ENCODE measurements at places on chromosomes 5 and 9.
A peak's percentile ranks its signal among the peaks of the same experiment; 100 is the strongest.

DNA sequence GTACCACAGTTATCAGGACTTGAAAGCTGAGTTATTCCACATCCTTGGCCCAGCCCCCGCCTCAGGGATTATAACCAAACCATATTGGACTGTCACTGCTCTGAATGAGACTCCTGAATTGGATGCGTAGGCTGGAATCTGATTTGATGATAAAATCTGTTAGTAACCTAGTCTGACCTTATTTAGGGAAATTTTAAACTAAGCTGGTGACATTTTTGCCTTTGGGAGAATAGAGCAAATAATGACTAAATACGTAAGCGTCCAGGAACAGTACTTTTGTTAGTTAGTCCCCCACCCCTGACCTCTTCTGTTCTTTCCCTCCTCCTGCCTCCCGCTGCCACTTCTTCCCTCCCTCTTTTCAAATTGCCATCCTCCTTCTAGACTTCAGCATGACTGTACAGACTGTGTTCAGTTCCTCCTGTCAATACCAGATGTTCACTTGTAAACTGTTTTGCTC is 92.6 kb downstream of the TLE4 start:
- DNase-seq, result no peak

- DNase-seq, result no peak
These were observed 323.7 kb downstream of the NPR3 start for GRCh38 chr5:33034777-33035176.

DNA sequence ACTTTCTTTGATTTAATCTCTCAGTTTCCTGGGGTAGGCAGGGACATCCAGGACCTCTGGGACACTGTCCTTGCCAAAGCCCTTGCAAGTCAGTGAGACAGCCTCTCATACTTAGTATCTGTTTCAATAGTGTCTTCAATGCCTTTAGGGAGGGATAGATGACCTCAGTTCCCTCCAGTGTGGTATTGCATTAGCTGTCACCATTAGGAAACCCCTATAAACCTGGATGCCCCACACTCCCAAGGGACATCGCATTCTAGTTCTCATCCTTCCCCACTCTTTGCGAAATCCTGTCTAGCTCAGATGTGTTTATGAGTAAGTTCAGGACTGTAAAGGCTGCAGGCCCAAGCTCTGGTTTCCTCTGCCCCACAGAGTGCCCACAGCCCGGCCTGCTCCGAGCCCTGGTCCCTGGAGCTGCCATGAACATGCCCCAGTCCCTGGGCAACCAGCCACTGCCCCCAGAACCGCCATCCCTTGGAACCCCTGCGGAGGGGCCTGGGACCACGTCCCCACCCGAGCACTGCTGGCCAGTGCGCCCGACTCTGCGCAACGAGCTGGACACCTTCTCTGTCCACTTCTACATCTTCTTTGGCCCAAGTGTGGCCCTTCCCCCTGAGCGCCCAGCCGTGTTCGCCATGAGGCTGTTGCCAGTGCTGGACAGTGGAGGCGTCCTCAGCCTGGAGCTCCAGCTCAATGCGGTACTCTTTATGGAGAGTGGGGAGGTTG is 13.2 kb downstream of the TMEM8B start:
- DNase-seq, result no peak

DNA sequence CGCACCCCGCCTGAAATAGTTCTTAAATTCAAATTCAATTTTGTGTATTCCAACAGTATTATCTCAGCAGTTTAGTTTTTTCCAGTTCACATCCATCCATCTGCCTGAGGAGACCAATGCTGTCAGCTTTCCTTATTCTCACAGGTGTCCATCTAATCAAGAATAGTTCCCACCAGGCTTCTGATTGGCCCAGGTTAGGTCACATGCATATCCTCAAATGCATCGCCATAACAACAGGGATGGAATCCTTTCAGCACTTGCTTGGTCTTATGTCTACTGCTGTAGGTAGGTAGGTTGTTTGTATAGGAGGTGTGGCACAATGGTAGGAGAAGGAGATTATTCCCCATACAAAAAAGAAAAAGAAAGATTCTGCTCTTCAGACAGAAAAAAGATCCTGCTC is 91.2 kb downstream of the UBE2R2 start:
- no peak for DNase-seq

GRCh38 chr5:135221696-135222095 is 177.3 kb downstream of the MACROH2A1 start:
- no peak for DNase-seq

- no peak for DNase-seq
These were observed 30.8 kb downstream of the FGF10 start for GRCh38 chr5:44358421-44358820.

DNA sequence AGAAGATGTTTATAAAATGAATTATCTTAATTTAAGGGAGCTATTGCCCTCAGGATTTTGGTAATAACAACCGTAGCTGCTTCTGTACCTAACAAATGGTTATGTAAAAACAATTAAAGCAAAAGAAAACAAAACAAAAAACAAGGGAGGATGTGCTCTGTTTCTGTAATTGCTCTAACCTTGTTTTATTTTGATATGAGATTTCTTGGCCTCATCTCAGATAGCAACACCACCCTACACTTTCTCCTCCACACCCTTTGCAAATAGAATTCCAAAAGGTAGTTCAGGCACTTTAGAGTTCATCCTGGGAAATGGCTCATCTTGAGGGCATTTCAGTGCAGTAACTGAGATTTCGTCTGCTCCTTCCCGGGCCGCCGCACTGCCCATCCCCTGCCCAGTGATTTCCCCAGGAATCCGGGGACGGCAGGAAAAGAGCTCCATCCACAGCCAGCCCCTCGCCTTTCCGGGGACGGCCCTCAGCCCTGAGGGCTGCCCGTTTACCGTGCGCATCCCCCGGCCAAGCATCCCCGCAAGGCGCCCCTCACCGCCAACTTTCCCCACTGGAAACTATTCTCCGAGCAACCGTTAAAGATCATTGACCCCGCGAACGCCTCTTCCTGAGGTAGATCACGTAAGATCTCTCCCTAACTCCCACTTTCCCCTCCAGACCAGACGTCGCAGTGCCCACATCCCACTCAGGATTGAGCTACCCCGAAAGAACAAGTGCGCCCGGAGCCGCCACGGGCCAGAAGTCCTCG is 1.2 kb downstream of the FNBP1 start:
- no peak for DNase-seq

DNA sequence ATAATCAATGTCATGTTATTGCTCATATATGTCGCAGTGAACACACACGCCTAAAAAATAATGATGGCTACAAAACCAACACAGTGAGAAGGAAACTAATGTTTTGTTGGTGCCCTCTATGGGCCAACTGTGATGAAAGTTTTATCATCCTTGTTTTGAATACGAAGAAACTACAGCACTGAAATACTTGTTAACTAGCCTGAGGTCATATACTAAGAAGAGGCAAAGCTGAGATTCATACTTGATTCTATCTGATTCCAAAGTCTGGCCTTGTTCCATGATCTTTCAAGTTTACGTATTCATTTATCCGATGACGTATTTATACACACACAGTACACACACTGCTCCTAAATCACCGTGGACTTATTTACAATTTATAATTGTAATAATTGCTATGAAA is 16.1 kb upstream of the DRD1 start:
- no peak for DNase-seq

GRCh38 chr9:127961613-127962155 is 19.1 kb downstream of the EEIG1 start:
- no peak for DNase-seq

- DNase-seq, result no peak
These were observed 17.3 kb downstream of the USP20 start for GRCh38 chr9:129852579-129852978.

GRCh38 chr5:65821966-65822365 is 100.0 kb downstream of the NLN start:
- DNase-seq, result no peak

- DNase-seq, result no peak
These were observed 76.3 kb upstream of the IQGAP2 start for GRCh38 chr5:76326577-76327302.

DNA sequence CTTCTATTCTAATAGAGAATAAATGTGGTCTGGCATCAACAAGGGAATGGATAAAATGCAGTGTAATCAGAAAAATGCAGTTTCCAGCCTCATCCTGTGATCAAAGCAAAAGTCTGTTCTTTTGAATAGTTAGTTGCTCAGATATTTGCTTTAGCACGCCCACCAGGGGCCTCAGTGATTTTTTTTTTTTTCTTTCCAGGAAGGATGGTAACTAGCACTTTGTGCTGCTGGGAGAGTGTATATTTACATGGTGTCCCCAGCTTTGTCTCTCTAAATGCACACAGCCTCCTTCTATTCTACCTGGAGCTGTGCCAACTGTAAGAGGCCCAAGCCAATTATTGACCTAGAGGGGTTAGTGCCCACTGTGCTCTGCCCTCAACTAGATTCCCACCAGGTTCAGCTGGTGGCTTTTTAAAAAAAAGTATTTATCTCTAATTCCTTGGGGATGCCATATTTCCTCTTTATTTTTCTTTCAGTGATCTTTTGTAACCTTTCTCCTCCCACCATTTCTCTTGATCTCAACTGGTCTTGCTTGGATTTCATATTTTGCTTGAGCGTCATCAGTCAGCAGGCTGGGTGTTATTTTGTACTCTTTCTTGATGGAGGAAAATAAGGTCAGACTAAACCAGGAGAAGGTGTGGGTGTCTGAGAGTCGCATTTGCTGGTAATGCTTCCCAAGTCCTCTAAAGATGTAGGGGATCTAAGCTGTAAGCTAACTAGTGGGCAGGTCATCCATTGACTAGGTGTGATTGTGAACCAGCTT is 193.0 kb upstream of the C9orf72 start:
- no peak for DNase-seq

GRCh38 chr5:149278451-149279210 is 7.0 kb downstream of the AFAP1L1 start:
- no peak for DNase-seq

DNA sequence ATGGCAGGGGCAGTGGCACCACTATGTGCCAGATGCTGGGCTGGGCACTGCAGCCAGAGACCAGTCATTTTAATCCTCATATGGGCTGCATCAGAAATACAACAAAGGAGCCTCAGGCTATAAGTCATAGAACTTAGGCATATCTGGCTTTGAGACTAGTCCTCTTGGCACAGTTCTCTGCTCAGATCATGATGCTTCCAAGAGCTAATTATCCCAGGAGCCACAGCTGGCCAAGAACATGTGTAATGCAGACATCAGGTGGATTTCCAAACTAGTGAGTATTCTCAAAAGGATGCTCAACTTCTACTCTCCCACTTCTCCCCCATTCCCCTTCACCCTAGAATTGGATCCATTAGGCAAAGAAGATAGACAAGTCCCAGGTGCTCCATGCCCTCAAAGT is 562.2 kb upstream of the TRPC7 start:
- DNase-seq, result no peak

DNA sequence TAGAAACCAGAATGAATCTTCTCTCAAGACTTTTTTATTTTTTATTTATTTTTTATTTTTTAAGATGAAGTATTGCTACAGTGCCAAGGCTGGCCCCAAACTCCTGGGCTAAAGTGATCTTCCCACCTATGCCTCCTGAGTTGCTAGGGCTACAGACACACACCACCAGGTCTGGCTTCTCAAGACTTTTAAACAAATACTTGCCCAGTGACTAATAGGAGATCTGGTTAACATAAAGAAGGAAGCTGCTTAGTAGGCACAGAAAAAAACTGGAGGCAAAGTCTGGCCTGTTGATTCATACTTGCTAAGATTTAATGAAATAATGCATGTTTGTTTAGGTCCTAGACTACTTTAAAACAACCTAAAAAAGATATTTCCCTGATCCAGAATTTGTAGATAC is 43.8 kb downstream of the SLC38A9 start:
- peak; percentile 34 for DNase-seq

DNA sequence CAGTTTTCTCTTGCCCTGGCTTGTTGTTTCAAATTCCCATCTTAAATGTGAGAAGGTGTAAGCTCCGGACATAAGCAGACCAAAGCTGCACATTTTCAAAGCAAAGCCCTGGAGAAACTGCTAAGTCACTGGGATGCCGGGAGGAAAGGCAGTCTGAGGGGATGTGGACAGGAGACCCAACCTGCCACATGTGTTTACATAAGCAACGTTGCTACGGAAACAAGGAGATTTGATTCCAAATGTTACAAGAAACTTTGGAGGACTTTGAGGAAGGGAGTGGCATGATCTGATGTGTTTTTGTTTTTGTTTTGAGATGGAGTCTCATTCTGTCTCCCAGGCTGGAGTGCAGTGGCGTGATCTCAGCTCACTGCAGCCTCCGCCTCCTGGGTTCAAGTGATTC is 25.7 kb upstream of the INSYN2B start:
- DNase-seq, result no peak

- DNase-seq, result no peak
These were observed 75.7 kb downstream of the AMBP start for GRCh38 chr9:114002271-114002985.

- no peak for DNase-seq
These were observed 55.8 kb downstream of the PHAX start for GRCh38 chr5:126656401-126657007.

- DNase-seq, result no peak
These were observed 125.6 kb upstream of the TARS1 start for GRCh38 chr5:33315189-33315588.

- no peak for DNase-seq
These were observed 33.9 kb downstream of the TRIP13 start for GRCh38 chr5:926417-927171.

DNA sequence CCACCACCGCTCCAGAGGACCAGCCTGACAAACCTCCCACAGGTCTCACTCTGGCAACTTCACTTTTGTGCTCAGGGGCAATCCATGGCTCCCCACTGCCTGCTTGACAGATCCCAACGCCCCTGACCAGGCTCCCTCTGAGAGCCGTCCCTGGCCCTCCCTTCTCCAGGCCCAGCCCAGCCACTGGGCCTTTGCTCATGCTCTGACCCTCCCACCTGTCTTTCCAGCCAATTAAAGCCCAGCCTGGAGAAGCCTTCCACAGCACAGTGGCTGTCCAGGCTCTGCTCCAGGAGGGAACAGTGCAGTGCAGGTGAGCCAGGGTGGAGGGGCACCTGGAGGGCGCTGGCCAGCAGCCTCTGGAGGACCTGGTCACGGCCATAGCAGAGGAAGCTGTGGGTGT is 3.3 kb downstream of the ENTPD2 start:
- no peak for DNase-seq

DNA sequence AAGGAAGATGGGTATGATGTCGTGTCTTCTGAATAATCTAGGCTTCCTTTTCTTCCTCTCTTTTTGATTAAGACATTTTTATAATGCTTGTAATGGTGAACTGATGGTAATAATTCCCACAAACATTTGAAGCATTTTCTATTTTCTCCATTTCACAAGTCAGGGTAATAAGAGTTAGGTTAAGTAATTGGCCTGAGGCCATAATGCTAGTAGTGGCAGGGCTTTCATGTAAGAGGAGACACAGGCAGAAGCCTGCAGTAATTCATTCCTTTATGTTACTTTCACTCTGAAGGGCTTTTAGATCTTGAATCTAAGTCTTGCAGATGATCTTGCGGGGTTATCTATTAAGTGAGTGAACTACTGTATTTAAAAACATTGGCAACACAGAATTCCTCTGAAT is 374.9 kb downstream of the MAT2B start:
- DNase-seq, result peak; percentile 6

DNA sequence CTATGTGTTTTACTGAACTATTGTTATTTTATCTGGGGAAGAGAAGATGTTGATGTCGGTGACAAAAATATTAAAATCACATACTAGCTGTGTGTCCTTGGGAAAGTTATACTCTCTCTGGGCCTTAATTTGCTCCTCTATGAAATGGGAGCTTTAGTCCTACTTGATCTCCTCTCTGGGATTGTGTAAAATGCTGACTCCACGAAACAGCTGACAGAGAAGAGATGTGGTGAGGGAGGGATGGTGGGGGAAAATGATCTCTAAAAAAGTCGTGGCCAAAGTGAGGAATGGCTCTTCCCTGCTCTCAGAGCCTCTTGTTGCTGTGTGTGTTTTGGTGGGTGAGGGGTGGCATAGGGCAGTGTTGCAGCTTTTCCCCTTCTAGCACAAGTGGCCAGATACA is 173.7 kb downstream of the MELK start:
- DNase-seq, result no peak

Data from BJ (cell line).